ENCODE measurements at places on chromosomes 16 and 17.
A peak's percentile ranks its signal among the peaks of the same experiment; 100 is the strongest.

- no peak for DNase-seq
Measured at GRCh38 chr17:32907583-32907982, 20.4 kb upstream of the TMEM98 start.

GRCh38 chr17:72590382-72590781 lies 469.6 kb downstream of the SOX9 start:
- DNase-seq: no peak

GRCh38 chr17:33016920-33017319 lies 25.3 kb downstream of the SPACA3 start:
- no peak for DNase-seq

GRCh38 chr16:65622871-65623270 lies 501.0 kb upstream of the CDH11 start:
- no peak for DNase-seq

GRCh38 chr17:835263-835662 lies 53.1 kb downstream of the MRM3 start:
- DNase-seq: no peak

DNA sequence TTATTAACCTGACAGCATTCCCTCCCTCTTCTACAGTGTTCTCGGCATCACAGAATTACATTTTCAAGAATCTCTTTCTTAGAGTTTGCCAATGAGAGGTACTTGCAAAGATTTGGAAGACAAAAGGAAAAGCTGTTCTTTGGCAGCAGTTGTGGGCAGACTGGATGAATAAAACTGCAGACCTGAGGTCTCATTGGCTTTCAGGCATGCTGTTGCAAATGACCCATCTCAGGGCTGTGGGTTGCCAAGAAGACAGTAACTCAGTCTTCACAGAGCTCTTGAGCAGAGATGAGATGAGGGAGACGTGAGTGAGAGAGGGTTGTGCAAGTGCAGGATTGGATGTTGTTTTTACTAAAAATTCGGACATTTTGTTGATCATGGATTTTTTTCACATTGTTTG lies 11.3 kb upstream of the USP31 start:
- no peak for DNase-seq

DNA sequence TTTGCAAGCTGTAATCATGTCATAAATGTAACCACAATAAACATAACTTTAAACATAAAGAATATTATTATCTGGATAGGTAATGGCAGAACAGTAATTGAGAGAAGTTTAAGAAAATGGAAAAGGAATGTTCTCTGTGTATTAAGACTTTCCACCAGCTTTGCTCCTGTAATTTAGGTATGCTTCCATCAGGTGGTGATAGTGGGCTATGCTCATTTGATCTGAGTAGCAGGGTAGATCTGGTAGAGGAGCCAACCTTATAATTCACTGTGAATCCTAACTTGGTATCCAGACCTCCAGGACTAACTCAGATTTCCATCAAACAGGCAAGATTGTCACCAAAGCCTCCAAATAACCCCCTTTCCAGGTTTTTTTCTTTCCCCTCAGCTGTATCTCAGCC lies 137.9 kb upstream of the ZKSCAN2 start:
- no peak for DNase-seq

- no peak for DNase-seq
Measured at GRCh38 chr16:56336071-56336688, 89.2 kb downstream of the AMFR start.

GRCh38 chr16:27347930-27348685 lies 34.3 kb downstream of the IL4R start:
- no peak for DNase-seq

GRCh38 chr16:1398351-1398750 lies 16.2 kb downstream of the UNKL start:
- DNase-seq: no peak

GRCh38 chr17:77459018-77459755 lies 318.4 kb downstream of the SEC14L1 start:
- DNase-seq: no peak

GRCh38 chr17:68777243-68777855 lies 176.2 kb upstream of the FAM20A start:
- peak; percentile 4 for DNase-seq

DNA sequence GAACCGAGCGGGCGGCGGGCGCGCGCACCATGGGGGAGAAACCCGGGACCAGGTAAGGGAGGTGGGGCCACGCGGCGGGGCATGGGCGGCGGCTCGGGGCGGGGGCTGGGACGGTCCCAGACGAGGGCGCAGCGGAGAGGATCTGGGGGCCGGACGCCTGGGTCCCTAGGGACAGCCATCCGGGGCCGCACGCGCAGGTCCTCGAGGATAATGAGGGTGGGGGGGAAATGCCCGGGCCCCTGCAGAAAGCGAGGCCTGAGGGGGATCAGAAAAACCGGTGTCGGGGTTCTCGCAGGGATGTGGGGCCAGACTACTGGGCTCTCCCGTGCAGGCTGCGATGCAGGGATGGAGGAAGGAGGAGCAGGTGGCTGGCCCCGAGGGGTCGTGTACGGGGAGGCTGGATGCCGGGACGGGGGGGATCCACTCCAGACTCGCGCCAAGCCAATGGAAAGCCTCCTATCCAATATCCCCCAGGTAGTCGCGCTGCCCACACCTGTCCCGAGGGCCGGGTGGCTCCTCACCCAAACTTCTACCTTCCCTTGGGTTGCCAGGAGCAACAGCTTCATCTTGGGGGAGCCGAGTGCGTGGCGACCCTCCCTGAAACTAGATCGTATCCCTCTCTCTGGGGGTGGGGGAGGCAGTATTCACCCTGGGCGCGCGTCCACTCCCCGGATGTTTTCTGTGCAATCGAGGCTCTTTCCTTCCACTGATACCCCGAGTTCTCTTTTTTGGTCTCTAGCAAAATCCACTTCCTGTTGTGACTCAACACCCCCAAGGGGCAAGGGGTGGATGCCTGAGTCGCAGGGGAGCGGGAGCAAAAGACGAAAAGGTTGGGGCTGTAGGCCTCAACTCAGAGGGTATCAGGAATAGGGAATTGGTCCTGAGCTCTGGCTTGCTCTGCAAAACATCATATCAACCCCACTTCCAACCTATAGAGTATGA lies 532 bp downstream of the ARRB2 start:
- no peak for DNase-seq

- DNase-seq: no peak
Measured at GRCh38 chr17:57044976-57045867, 39.8 kb upstream of the AKAP1 start.

- no peak for DNase-seq
Measured at GRCh38 chr16:11107780-11108465, 148.1 kb downstream of the SOCS1 start.

DNA sequence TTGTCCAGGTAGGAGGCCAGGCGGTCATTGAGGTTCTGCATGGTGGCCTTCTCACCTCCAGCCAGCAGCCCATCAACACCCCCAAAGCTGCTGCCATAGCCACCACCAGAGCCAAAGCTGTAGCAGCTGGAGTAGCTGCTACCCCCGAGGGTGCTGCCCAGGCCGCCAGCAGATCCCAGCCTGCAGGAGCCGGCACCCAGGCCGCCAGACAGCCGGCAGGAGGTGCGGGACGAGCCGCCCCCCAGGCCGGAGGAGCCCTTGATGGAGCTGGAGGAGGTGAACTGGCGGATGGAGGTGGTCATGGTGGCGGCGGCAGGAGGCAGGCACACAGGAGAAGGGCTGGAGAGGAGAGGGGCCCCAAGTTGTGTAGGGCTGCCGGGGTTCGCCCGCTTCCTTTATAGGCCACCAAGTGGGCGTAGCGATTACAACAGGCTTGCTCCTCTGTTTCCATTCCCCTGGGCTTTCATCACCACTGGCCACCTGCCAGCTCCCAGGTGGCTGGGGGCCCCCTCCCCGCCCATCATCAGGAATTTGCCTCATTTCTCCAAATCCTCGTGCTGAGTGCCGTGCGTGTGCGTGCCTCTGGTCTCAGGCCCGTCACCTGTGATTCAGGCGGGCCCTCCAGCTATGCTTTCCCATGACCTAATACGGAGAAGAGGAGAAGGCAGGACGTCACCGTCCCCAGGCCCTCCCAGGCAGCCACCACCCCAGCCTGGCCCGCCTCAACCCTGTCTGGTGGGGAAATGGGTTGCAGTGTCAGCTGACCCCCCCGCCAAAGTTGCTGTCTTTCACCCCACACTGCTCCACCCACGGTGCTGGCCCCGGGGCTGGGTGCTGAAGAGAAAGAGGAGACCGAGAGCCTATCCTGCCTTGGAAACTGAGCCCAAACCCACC lies at the start of gene KRT17:
KRT17 (minus strand) TSS at position 368 of the 894 bp plus-strand sequence; CDS start at position 302, 66 bp downstream.
- DNase-seq: no peak

DNA sequence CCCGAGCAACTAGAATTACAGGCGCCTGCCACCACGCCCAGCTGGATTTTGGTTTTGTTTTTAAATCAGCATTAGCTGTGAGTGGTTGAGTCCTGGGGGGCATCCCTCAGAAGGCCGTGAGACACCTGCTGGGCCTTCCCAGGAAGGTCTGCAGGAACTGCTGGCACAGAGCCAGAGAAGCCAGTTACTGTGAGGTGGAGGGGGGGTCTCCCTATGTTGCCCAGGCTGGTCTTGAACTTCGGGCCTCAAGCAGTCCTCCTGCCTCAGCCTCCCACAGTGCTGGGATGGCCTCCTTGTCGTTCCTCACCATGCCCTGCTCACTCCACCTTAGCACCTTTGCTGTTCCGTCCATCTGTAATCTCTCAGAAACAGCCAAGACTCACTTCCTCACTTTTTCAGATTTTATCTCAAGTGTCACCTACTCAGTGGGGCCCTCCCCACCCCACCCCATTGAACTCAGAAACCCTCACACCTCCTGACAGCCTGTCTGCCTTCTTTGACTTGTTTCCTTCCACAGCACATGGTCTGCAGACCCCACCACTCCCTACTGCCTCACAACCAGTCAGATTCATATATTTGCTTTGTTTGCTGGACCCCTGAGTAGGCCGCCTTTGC lies 62.3 kb downstream of the WSB1 start:
- DNase-seq: no peak

DNA sequence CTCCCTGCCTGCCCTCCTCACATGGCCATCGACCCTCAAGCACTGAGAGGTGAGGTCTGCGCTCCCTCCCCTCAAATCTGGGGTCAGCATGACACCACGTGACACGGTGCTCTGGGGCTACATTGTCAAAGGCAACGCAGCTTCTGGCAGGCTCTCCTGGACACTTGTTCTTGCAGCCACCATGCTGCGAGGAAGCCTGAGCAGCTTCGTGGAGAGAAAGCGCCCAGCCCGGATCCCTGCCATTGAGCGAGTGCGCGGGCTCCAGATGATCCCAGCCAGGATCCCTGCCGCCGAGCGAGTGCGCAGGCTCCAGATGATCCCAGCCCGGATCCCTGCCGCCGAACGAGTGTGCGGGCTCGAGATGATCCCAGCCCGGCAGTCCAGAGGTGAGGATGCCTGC lies 70.9 kb upstream of the METRNL start:
- no peak for DNase-seq

GRCh38 chr17:606508-607250 lies 108.0 kb downstream of the VPS53 start:
- DNase-seq: no peak

DNA sequence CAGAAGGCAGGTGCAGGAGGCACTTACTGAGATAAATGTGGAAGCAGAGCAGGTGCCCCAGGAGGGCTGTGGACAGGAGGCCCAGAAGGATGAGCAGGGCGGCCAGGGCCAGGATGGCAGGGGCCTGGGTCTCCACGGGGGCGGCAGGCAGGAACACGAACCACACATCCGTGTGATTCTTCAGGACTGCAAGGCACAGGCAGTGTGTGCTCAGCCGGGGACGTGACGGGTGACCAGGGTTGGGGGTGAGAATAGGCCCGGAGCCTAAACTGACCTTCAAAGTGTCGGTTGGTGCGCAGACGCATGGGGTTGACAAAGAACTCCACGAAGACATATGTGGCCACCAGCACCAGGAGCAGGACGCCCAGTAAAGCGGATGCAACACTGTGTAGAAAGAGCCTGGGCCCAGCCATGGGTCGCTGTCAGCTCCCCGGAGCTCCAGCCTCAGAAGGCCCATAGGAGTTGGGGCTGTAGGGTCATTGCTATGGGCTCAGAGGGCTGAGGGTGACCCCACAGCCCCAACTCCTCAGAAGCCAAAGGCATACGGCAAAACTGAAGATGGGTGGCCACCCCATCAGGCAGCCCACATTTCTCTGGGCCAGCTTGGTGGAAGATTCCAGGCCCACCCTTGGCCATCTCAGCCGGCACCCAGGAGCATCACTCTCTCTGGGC lies 5.4 kb upstream of the TPPP3 start:
- DNase-seq: no peak

DNA sequence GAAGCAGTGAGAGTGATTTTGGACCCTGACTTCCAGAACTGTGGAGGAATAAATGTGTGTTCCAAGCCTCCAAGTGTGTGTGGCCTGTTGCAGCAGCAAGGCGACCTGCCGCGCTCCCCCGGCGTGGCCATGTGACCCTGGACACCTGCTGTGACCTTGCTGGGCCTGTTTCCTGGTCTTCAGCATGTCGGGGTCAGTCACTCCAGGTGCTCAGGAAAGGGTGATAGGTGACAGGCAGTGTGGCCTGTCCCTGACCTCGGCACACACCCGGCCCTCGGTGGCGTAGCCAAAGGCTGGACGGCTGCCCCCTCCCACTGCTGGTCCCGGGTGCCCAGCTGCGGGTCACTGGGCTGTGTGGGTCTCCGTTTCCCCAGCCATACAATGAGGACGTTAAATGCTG lies 31.8 kb upstream of the ZNF469 start:
- DNase-seq: no peak

DNA sequence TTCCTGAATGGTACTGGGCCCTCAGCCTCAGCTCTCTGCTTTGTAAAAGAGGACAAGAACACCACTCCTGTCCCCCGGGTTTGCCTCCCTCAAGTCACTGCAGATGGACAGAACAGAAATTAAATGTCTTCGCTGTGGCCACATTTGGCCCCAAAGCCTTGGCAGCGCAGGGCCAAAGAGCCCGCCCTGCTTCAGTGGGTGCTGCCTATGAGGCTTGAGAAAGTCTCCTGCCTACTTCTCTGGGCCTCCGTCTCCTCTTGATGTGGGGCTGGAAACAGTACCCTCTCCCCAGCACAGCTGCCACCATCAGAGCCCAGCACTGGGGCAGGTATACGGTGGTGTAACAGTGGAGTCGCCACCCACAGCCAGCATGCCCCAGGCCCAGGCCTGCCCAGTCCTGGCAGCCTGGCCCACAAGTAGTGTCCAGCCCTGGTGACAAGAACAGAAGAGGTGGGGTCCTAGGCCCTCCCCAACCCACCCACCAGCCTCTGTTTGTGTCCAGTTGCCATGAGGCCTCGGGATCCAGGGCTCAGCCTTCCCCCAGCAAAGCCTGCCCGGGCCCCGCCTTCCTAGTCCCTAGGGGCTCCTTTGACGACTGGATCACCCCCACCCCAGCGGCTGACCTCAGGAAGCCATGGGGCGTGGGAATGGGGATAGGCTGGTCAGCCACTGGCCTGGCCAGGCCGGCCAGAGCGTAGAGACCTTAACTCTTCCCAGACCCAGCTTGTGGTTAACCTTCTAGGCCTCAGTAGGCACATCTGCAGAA lies 3.9 kb upstream of the TPPP3 start:
- no peak for DNase-seq

GRCh38 chr16:86594721-86595120 lies 16.4 kb downstream of the FOXL1 start:
- no peak for DNase-seq

GRCh38 chr16:75250809-75251279 lies 580 bp downstream of the BCAR1 start:
- DNase-seq: no peak

All from NCI-H2081 treated with DMSO at 0.1 percent for 48 hours (cell line).